Activated CD4-positive, alpha-beta T cell treated with anti-CD3 and anti-CD28 coated beads, Interleukin-2, amount 10 ng/mL, durations not matched to agents 7 days and 5 days (primary cell): ENCODE measurements at places on chromosomes 2 and 18. TPM values are rescaled to one million over a fixed set of nuclear protein-coding genes. Genes with fewer than 3 reads are reported as not detected.

SPHKAP gene
- not detected for total RNA-seq

GRCh38 chr2:239399921-239400595, 762 bp downstream of the HDAC4 start:
- peaks cover 12% of the 10 kb centered on the region for H3K36me3 ChIP-seq
- H3K27me3 ChIP-seq: peaks cover 3% of the 10 kb centered on the region
- peak; percentile 17 for DNase-seq
- peaks cover 51% of the 10 kb centered on the region for H3K4me1 ChIP-seq

REG3G gene
- total RNA-seq: not detected

GALR1 gene
- total RNA-seq: not detected

GRCh38 chr2:237732790-237733381, 65.7 kb upstream of the RBM44 start:
- no peak overlapping the region for H3K27ac ChIP-seq
- DNase-seq: no peak
- H3K4me1 ChIP-seq: peaks cover 38% of the 10 kb centered on the region
- H3K36me3 ChIP-seq: peaks cover 19% of the 10 kb centered on the region

- peaks cover 13% of the 10 kb centered on the region for H3K36me3 ChIP-seq
- no peak for DNase-seq
- no peak overlapping the region for H3K4me3 ChIP-seq
- H3K4me1 ChIP-seq: peaks cover 6% of the 10 kb centered on the region
Measured at GRCh38 chr2:63555931-63556330, 32.3 kb downstream of the WDPCP start.

HOXD4 gene
- not detected for total RNA-seq

DNA sequence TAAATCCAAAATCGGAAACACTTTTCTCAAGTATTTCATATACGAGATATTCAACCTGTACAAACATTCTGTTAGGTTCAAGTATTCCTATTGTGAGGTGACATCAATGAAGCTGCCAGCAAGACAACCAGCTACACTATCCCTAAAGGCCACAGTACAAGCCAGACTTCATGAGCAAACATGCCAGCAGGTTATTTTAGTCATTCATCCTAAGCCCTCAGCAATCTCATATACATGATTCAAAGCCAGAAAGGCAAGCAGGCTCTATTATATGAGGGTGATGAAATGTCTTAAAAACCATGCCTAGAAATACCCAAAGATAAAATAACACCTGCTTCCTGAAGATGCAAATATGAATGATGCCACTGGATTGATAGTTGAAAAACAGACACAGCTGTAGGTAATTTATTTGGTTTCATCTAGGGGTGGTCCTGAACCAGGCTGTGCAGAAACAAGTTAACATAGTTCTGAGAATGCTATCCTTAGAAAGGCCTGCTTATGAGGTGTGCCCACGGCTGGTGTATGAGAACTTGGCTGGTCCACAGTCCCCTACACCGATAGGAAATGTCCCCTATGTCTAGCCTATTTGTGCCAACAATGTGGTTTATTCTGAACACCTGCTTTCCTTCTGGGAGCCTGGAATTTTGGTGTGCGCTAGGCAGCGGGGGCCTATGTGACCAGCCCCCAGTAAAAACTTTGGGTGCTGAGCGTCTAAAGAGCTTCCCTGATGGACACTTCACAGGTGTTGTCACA, 48.2 kb upstream of the KIDINS220 start:
- no peaks in the 10 kb centered on the region for H3K27me3 ChIP-seq
- DNase-seq: no peak
- no peak overlapping the region for H3K4me3 ChIP-seq
- H3K27ac ChIP-seq: no peak overlapping the region
- no peaks in the 10 kb centered on the region for H3K4me1 ChIP-seq

DNA sequence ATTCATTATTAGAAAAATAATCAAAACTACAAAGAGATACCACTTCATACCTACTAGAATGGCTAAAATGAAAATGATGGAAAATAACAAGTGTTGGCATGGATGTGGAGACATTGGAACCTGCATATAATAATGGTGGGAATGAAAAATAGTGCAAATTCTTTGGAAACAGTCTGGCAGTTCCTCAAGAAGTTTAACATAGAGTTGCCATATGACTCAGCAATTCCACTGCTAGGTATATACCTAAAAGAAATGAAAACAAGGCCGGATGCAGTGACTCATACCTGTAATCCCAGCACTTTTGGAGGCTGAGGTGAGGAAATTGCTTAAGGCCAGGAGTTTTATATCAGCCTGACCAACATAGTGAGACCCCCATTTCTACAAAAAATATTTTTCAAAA, 41.6 kb upstream of the ACYP2 start:
- no peaks in the 10 kb centered on the region for H3K27me3 ChIP-seq
- H3K4me3 ChIP-seq: no peak overlapping the region
- no peaks in the 10 kb centered on the region for H3K36me3 ChIP-seq
- peaks cover 9% of the 10 kb centered on the region for H3K4me1 ChIP-seq
- no peak for DNase-seq

DNA sequence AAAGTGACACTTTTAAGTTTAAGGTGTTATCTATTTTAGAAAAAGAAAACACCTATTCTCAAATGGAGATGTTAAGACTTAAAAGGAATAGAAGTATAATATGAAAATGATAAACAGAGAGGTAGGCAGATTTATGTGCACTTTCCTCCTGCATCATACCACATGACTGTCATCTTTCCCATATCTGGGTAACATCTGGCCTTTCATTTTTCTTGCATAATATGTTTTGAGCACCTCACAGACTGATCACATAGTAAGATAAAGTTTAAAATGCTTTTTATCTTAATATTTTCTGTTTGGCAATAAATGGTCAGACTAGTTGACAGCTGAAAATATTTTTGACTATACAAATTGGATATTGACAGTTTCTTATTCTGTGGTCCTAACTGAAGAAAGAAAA, 1852.1 kb upstream of the PIK3C3 start:
- no peak overlapping the region for H3K4me3 ChIP-seq
- H3K27ac ChIP-seq: no peak overlapping the region
- no peaks in the 10 kb centered on the region for H3K27me3 ChIP-seq
- no peaks in the 10 kb centered on the region for H3K4me1 ChIP-seq
